Activated T-cell treated with anti-CD3 and anti-CD28 coated beads for 1 hour (primary cell): ENCODE measurements at places on chromosomes 2 and 18.

GRCh38 chr18:13379930-13380690 is 161.6 kb downstream of the LDLRAD4 start:
- no peak for DNase-seq

DNA sequence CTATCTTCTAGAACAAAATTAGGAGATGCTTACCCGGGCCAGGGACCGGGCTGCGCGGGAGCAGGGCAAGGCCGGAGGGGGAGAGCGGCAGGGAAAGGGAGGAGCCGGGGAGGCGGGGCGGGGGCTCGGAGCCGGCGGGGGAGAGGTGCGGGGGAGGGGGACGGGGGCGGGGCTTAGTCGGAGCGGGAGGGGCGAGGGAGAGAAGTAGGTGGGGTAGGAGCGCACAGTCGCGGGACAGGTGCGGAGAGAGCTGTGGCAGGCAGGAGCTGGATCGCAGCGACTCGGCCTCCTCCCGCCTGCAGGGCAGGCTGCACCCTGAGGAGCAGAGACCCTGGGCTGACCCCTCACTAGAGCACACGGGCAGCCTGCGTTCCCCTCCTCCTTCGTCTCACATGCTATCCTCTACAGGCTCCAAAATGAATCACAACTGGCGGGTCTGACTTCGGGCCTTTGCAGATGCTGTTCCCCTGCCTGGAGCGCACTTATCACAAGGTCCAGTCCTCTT is 290.3 kb downstream of the CELF4 start:
- no peak for DNase-seq

GRCh38 chr18:49874238-49874637 is 60.9 kb upstream of the ACAA2 start:
- no peak for DNase-seq

GRCh38 chr2:202140522-202141252 is 67.6 kb downstream of the KIAA2012 start:
- DNase-seq: no peak

DNA sequence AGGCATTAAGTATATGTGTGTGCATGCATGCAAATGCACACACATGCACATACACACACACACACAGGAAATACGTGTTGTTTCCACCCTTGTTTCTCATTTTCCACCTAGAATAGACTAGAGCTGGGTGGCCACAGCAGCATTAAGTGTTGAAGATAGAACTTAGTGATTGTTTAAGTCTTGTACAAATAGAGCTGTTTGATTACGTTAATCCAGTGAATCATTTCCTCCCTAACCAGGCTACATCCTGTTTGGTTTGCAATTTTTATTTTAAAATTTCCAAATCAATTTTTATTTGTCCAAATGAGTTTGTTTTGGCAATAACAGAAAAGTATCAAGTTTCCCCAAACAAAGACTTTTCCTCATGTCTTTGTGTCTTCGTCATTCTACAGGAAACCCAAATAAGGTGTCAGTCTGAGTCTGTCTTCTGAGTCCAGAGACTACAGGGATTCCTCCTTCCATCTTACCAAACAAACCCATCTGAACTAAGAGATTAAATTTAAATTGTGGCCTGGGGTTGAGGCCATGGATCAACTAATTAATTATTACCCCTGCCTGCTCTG is 74.6 kb upstream of the GALNT5 start:
- DNase-seq: no peak

DNA sequence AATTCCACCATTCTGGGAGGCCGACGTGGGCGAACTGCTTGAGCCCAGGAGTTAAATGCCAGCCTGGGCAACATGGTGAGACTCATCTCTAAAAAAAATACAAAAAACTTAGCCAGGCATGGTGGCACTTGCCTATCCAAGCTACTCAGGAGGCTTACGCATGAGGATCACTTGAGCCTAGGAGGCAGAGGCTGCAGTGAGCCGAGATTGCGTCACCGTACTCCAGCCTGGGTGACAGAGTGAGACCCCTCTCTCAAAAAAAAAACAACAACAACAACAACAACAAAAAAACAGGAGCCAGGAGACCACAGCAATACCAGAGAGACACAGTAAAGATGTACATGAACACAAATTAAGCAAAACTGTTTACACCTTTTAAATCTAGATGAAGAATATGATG is 52.9 kb downstream of the TLK1 start:
- DNase-seq: no peak

DNA sequence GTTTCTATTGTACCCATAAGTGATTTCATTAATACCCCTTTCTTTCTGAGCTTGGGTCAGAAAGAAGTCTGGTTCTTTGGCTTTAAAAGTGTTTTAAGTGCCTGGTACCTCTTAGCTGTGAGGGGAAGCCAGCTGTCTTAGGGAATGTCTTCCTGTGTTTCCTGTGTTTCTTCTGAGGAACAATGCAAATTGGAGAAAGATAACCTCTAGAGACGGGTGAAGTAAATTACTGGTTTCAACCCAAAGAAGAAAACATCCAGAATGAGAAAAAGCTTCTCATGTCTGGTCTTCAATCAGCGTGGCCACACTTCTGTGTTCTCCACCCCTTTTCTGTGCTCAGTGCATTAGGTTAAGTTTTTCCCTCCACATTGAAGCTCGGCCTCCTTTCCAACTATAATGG is 10.2 kb upstream of the CHN1 start:
- DNase-seq: no peak

GRCh38 chr18:57853133-57853532 is 50.0 kb upstream of the ATP8B1 start:
- no peak for DNase-seq

DNA sequence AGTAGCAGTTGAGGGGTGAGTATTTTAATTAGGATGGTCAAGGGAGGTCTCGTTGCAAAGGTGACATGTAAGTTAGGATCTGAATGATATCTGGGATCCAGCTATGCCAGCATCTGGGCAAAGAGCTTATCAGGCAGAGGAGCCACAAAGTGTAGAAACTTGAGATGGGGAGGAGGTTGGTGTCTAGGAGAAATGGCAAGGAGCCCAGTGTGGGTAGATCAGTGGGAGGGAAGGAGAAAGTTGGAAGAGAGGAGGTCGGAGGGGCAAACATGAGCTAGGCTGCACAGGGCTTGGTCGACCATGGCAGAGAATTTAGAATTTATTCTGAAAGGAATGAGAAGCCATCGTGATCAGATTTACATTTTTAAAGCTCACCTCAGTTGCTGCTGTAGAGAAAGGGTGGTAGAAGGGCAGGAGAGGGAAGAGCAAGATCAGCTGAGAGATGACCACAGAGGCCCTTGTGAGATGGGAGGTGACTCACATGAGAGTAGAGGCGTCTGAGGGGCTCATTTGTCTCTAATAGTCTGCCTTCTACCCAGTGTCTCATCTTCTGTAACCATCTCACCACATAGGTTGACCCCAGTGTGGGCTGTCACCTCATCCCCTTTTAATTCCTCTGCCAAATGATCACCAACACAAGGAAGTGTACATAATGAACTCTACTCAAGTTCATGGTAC is 170.0 kb downstream of the ETAA1 start:
- DNase-seq: no peak

GRCh38 chr2:17336458-17336857 is 181.8 kb downstream of the RAD51AP2 start:
- no peak for DNase-seq

DNA sequence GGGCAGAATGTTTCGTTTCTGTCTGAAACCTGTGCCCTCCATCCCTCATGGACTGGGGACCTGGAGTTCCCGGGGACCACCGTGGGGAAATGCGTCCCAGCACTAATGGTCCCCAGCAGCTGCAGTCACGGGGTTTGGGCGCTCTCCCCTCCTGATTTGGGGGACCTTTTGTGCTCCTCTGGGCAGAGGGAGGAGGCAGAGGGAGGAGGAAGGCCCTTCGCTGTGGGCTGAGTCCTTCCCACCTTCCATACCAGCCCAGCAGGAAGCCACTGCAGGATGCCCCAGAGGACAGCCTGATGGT is 3.2 kb downstream of the GPR35 start:
- DNase-seq: no peak
